ENCODE measurements at places on chromosomes 7 and 10.

DNA sequence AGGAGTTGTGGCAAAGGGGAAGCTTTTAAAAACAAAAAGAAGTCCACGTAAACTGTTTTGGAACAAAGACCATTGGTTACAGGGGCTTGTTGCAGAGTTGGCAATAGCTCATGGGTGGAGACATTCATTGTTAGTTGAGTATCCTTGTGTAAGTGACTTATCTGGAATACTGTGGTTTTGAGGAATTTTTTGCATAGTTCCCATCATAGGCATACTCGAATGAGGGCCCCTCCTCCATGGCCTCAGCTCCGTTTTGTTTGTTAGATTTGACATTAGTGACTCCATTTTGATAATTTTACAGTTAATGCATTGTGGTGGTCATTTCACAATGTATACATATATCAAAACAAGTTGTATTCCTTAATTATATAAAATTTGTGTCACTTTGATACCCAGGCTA lies 12.8 kb upstream of the SMKR1 start:
- DNase-seq, result no peak

DNA sequence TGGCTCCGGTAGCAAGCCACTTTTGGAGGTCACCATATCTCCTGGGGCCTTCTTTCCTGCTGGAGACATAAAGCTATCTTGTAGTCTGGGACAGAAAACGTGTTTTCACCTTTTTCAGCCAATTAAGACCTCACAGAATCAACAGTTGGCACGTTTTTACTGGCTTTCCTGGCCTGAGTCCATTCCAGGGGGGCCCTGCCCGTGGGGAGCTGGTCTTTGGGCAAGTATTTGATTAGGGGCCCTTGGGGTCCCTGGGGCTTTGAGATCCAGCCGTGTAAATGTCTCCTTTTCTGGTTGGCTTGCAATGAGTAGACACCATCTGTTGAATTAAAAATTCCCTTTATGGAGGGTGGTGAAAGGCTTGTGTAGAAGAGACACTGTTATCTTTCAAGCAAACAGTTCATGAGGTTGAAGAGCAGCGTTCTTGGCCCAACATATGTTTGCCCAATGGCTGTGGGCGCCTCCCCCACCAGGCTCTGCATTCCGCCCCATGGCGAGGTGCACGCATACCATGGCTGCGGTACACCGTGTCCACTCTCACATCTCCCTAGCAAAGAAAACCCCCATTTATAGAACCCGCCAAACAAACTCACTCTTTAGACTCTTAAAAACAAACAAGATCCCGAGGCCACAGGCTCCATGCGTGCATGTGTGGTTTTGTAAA lies 593.2 kb downstream of the LRMDA start:
- DNase-seq, result no peak

GRCh38 chr10:113221756-113222168 lies 271.7 kb downstream of the TCF7L2 start:
- no peak for DNase-seq

GRCh38 chr10:13614530-13615332 lies 28.0 kb downstream of the PRPF18 start:
- DNase-seq, result no peak

DNA sequence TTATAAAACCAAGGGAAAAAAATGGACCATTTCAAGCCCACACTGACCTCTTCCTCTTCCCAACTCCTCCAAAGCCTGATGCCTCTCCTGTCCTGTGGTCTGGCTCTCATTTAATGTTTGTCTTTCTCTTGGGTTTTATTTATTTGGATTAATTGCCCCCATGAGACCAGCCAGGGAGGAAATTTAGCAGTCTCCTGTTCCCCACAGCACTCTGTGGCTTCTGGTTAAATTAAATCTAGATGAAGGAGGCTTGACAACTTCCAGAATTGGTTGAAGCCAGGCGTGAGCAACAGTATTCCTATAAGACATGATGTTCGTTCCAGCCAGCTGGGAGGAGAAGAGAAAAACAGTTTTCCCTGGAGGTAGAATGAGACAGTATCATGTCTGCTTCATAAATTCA lies 15.1 kb upstream of the PRLHR start:
- DNase-seq, result no peak

GRCh38 chr7:124263232-124263827 lies 230.5 kb upstream of the TMEM229A start:
- DNase-seq, result no peak

Data from caudate nucleus (tissue), 63 donors.